Eye (tissue), 1 donor: ENCODE measurements at places on chromosomes 6 and 20.

DNA sequence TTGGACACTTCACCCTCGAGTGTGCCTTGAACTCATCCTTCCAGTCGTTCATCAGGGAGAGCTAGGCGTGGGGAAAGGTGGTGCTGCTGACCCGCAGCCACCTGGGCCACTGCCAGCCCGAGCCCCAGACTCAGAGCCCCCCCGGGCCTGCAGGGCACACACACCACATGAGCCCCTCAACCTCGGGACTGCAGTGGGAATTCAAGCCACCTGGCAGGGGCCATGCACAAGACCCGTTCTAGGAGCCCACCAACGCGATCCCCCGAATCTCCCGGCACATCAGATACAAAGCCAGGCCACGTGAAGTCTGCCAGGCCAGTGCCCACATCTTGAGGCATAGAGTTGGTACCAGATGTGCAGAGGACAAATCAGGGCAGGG, 2.8 kb downstream of the ZNF512B start:
- DNase-seq, result no peak

DNA sequence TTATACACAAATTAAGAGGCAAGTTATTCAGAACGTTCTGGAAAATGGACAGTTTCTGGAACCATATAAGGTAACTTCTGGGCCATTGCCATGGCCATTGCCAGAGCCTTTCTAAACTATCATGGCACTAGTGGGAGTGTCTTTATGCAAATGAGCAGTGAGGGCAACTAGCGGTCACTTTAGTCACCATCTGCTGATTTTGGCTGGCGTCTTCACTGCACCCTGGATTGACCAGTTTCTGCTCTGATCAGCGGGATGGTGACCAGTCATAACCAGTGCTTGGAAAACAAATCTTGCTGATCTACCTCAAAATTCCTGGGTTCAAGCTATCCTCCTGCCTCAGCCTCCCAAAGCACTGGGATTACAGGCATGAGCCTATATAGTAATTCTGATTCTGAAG, 7.3 kb upstream of the SNTA1 start:
- DNase-seq, result no peak

GRCh38 chr6:124868481-124868880, 93.8 kb upstream of the RNF217 start:
- no peak for DNase-seq

DNA sequence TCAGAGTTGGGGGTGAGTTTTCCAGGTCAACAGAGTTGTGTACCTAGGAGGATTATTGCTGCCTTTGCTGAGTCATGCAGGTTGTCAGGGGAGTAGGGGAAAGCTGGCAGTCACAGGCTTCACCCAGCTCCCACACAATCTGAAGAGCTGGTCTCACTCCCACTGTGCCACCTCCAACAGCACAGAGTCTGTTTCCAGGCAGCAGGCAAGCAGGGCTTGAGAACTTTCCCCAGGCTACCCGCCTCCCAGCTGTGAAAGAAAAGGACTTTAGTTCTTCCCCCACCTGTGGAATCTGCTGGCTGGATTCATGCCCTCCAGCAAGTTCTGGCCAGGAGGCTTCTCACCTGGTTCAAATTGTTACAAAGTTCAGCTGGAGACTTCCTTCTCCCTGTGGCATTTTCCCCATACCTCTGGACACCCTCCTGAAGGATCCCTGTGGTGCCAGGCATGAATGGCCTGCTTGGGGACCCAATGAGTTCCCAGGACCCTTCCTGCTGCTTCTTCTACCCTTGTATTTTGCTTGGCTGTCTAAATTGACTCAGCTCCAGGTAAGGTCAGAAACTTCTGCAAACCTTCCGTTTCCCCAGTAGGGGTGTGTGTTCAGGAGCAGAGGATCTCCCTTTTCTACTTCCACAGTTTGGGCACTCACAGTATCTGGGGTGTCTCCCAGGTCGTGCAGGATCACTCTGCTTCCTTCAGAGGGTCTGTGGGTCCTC, 378.1 kb upstream of the MAN1A1 start:
- DNase-seq, result no peak

DNA sequence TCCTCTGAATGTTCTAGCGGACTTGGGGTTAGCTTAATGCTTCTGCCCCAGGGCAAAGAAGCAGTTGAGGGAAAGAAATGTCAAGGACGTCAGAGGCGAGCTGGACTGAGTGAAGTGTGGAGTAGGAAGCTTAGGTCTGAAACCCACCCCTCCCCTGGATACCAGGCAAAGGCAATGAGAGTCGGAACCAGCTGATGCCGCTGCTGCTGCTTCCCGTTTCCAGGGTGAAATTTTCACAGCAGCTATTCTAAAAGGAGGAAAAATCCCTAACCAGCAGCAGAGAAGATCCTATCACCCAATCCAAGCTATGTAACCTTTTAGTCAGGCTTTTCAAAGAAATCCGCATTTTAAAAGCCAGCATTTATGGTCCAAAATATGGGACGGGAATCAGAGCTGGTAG, 564.3 kb downstream of the LMBRD1 start:
- peak; percentile 75 for DNase-seq

GRCh38 chr20:7003598-7003997, 236.1 kb downstream of the BMP2 start:
- DNase-seq, result no peak

DNA sequence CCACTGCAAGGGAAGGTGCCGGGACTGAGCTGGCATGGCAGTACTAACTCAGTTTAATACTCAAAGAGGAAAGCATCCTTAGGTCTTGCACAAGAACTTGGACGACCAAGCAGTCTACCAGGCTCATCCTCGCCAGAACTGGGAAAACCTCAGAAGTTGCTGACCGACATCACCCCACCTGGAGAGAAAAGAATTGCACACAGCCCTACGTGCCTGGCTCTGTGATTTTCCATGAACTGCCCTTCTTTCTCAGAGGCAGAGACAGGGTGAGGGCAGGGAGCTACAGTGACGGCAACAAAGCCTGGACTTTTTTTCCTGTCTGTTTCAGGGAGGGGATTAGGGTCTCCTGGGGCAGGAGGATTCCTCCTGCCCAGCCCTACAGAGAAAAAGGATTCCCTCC, 8.0 kb downstream of the JAG1 start:
- no peak for DNase-seq

DNA sequence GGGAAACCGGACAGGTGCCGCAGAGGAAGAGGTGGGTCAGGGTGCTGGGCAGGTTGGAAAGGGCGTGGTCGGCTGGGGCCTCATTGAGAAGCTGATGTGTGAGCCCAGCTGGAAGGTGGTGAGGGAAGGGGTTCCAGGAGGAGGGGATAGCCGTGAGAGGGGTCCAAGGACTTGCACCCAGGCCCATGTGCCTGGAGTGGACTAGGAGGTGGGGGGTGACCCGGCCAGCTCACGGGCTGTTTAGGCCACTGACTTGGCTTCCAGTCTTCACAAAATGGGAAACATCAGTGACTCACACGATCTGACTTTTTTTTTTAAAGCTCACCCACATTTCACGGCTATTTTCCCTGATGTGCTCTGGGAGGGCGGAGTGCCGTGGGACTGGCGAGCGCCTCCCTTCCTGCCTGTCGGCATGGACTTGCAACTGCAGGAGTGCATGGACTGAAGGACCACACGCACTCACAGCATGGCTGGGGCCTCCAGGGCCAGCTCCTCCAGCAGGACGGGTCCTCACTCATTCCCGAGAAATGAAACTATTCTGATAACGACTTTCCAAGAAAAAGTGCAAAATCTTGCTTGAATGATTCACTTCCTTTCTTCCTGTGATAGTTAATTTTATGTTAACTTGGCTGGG, 13.5 kb upstream of the PDE10A start:
- DNase-seq, result no peak

DNA sequence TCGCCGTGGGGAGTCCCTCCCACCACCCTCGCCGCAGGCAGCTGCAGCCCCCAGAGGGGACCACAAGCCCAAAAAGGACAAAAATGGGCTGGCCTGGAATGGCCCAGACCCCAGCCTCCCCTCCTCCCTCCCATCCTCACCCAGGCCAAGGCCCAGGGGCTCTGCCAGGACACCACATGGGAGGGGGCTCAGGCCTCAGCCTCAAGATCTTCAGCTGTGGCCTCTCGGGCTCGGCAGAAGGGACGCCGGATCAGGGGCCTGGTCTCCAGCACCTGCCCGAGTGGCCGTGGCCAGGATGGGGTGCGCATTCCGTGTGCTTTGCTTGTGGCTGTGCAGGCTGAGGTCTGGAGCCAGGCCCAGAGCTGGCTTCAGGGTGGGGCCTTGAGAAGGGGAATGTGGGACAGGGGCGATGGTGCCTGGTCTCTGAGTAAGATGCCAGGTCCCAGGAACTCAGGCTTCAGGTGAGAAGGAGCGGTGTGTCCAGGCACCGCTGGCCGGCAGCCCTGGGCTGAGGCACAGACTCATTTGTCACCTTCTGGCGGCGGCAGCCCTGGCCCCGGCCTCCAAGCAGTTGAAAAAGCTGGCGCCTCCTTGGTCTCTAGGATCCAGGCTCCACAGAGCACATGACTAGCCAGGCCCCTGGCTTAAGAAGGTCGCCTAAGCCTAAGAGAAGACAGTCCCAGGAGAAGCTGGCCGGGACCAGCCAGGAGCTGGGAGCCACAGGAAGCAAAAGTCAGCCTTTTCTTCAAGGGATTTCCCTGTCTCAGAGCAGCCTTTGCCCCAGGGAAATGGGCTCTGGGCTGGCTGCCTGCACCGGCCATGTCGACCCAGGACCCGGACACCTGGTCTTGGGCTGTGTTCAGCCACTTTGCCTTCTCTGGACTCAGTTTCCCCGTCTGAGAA, 35.2 kb upstream of the MRGBP start:
- peak; percentile 60 for DNase-seq

DNA sequence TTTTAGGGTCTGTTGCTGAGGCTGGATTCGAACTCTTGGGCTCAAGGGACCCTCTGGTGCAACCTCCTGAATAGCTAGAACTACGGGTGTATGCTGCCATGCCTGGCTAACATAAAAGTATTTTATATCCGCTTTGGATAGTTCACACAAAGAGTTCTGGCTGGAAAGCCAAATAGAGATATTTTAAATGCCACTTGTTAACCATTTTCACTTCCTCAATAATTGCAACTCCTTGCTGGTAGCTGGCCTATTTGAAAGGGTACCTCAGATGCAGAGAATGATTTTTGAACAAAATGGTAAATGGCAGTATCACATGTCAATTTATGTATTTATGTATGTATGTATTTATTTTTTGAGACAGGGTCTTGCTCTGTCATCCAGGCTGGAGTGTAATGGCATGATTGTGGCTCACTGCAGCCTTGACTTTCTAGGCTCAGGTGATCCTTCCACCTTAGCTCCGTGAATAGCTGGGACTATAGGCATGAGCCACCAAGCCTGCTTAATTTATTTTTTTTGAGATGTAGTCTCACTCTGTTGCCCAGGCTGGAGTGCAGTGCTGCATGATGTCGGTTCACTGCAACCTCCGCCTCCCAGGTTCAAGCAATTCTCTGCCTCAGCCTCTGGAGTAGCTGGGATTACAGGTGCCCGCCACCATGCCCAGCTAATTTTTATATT, 12.9 kb upstream of the JARID2 start:
- DNase-seq, result no peak

DNA sequence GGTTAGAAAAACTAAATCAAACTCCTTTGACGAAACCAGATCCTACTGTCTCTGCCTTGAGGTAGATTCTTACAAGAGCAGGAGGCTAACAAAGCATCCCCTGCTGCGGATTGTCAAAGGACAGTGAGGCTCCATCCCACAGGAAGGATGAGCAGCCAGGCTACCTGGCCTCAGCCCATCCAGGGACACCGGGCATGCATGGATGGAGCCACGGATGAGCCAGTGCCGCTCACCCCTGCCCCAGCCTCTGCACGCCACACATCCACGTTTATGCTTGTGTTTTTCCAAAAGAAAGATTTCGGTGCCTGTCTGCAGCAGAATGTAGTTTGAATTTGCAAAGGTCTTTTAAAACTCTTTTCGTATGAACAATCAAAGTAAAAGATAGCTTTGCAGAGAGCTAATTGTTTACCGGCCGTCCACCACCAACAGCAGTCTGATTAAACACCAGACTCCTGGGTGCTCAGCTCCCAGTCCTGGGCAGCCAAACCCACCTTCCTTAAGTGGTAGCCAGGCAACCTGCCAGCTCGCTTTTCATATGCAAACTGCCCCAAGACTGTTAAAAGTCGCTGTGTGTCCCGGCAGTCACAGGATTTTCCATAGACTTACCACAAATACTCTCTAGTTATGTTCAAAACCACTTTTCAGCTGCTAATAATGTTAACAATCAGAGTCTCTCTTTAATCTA, 999 bp downstream of the THBS2 start:
- DNase-seq, result peak; percentile 58

DNA sequence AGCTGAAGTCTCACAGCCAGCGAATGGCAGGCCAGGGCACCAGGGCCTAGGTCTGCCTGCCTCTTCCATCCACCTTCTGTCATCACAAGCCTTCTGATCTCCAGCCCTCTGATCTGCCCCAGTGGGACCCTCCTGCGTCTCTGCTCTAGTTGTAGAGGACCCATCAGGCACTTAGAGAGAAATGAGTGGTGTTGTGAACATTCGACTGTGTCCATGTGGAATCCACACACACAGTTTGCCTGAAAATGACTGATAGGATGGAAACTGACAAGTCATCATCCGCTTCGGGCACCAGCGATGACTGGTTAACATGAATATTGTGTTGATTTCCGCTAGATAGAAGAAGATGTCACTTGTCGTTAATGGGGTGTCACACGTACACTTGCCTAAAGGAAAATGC, 221.0 kb downstream of the PTPRT start:
- DNase-seq, result peak; percentile 64

DNA sequence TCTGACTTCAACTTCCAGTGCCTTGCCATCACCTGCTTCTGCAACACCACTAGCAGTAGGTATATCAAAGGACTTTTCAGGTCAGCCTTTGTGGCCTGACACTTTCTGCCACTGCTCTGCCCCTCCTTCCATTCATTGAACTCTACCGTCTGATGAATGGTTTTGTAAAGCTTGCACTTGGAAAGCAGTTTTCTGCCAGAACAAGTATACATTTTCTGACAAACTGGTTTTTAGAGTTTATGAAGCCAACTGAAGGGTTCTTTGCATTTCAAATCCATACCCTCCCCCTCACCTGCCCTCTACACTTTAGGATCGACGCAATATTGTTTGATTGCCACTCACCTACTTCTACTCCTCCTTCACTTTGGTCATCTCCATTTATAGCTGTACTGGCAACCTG, 603.1 kb downstream of the HACE1 start:
- no peak for DNase-seq

- DNase-seq, result no peak
Observed at GRCh38 chr20:37899105-37900045, 3.6 kb upstream of the VSTM2L start.

- no peak for DNase-seq
Observed at GRCh38 chr6:123028263-123028662, 32.2 kb downstream of the CLVS2 start.
